ENCODE measurements at places on chromosomes 1 and 21.

DNA sequence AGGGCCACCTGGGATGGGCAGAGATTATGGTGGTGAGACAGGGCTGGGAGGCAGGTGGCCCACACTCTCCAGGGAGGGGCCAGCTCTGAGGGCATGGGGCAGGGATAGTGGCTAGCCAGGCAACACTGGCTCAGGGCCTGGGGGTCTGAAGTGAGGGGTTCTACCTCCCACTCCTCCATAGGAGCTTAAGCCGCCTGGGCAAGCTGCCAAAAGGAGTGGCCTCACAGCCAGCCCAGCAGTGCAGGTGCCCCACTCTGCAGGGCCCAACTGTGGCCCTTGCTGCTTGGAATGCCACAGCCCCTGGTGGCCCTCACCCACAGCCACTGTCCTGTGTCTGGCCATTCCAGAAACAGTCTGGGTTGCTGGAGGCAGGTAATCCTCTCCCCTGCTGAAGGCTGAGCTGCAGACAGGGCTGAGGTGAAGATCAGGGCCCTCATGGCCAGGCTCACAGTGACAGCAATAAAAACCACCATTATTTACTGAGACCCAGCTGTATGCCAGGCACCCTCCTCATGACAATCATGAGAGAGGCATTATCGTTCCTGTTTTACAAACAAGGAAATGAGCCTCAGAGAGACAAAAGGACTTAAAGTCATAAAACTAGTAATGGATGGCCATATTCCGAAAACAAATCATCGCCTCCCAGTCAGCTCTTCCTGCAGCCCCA lies 31.0 kb downstream of the KIF21B start:
- DNase-seq, result no peak

- no peak for DNase-seq
Observed at GRCh38 chr21:37956772-37957171, 40.5 kb upstream of the KCNJ6 start.

DNA sequence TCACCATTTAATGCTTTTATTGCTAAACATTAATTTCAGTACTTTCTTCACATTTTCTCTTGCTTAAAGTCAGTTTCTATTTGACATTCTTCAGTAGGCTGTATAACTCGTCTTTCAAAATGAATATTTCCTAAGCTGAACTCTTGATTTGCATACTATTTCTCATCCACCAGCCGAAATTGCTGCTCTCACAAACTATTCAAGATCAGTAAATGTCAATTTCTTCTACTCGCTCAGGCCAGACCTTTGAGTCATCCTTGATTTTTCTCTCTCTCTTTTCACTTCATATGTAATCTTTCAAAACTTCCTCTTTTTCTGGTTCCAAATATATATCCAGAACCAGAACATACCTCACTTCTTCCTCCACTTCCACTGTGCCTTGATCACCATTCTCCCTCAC lies 990.0 kb downstream of the KCNT2 start:
- DNase-seq, result no peak

- DNase-seq, result no peak
Observed at GRCh38 chr1:21523297-21523813, 14.1 kb downstream of the ALPL start.

DNA sequence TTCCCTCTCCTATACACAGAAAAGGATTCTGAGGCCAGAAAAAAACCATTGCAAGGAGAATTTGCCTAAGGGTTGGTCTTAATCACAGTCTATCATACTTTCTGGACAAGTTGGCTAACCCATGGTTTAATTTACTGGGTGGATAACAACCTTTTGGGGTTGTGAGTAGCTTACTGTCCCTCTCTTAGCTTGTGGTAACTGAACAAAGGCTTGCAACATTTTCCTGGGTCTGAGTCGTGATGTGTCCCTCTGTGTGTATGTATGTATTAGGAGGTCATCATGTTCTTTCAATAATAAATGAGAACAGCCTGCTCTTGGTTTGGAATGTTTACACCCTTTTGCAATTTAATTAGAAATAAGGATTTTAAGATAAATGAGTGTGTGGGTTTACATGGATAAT lies 36.7 kb downstream of the PAPPA2 start:
- no peak for DNase-seq

- no peak for DNase-seq
Observed at GRCh38 chr1:75469586-75470173, 141.2 kb downstream of the SLC44A5 start.

- DNase-seq, result no peak
Observed at GRCh38 chr1:204977318-204977717, 65.7 kb upstream of the CNTN2 start.

GRCh38 chr21:29215709-29216108 lies 83.0 kb upstream of the BACH1 start:
- no peak for DNase-seq

GRCh38 chr1:241533326-241534115 lies 1.3 kb downstream of the KMO start:
- DNase-seq, result no peak

All from T47D (cell line).